CD4-positive, alpha-beta T cell (primary cell): ENCODE measurements at places on chromosomes 11 and 22. TPM values are rescaled to one million over a fixed set of nuclear protein-coding genes. Genes with fewer than 3 reads are reported as not detected.

DNA sequence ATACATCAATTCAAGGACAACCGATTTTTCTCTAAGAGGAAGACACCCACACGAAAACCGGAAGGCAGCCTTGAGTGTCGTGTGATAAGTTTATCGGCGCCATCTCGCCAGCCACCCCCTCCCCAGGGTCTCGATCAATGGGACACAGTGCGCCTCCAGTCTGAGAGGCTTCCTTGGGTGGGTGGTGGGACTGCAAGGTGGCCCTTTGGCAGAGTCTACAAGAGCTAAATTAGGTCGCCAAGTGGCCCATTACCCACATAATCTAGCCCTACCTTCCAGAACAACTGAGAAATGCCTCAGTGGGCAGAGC, 64.0 kb downstream of the CD6 start:
- DNase-seq: no peak

GRCh38 chr11:61690706-61691379, 10.7 kb downstream of the DAGLA start:
- DNase-seq: no peak

- no peak for DNase-seq
Measured at GRCh38 chr11:25449091-25449490, 882.8 kb upstream of the ANO3 start.

- no peak for DNase-seq
Measured at GRCh38 chr11:45145083-45145378, 1.4 kb upstream of the PRDM11 start.

DNA sequence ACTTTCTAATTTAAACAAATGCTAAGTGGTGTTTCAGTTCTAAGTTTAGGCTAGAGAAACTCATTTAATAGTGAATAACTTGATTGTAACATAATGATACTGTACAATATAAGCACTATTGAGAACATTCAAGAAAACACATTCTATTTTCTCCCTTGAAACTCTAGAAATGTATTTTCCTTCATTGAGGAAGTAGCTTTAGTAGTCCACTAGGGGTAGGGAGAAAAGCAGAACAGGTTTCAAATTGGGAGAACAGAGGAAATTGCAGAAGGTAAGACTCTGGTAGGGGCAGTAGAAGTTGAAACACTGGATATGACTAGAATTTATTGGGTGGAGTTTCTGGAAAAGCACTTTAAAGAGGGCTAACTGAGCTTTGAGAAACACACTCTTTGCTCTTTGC, 31.6 kb upstream of the MPPED2 start:
- no peak for DNase-seq

- no peak for DNase-seq
Measured at GRCh38 chr11:255176-255575, 18.4 kb downstream of the PSMD13 start.

The PGA4 gene
- not detected for total RNA-seq

The SCN3B gene
- total RNA-seq: not detected

GRCh38 chr11:71562120-71562519, 3.2 kb upstream of the KRTAP5-10 start:
- DNase-seq: no peak

DNA sequence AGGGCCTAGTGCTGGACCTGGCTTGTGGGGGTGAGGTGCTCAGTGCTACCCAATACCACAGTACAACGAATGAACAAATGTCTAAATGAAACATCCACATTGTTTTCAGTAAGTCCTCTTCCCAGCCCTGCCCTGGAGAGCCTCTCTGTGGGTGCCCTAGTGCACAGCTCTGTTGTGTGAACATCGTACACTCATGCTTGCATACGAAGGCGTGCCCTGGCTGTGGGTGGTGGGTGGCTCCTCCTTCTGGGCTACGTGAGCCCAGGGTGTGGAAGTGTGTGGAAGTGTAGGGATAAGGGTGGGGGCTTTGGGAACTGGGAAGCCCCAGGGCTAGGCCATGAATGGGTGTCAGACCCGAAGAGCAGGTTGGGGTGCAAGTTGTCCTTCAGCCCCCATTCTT, 592 bp upstream of the NLRX1 start:
- DNase-seq: no peak

The RAC2 gene
- 180 TPM for total RNA-seq

GRCh38 chr11:57942808-57943207, 80.9 kb upstream of the OR9Q1 start:
- DNase-seq: no peak

DNA sequence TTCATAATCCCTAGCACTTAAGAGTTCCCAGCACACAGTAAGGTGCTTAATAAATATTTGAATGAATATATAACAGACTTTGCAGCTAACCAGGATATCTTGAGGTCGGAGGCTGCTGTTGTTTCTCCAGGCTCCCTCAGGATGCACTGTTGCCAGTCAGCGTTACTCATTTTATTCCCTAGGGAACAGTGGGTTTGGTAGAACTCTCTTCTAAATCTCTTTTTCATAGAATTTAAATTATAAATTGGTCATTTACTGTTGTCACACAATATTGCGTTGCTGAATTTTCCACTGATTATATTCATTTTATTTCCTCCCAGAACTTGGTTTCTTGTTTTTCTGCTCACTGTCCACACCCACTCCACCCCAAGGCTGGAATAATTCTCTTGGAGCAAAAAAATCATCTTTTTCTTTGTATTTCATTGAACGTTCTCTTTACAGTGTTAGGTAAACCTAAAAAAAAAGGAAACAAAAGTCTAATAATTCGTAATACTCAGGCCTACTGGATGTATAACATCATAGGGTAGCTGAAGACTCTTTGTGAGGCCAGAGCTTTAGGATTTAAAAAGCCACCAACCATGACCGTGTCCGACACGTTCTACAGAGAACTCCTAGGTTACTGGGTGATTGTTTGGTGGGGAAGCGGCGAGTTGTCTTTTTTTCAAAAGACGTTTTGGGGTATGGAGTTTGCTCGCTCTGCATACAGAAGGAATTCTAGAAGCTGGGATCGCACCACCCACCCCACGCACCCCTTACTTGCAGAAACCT, 766 bp upstream of the CAPRIN1 start:
- DNase-seq: no peak

The TSPAN32 gene
- total RNA-seq: 81.8 TPM

The CAT gene
- total RNA-seq: 8.5 TPM

DNA sequence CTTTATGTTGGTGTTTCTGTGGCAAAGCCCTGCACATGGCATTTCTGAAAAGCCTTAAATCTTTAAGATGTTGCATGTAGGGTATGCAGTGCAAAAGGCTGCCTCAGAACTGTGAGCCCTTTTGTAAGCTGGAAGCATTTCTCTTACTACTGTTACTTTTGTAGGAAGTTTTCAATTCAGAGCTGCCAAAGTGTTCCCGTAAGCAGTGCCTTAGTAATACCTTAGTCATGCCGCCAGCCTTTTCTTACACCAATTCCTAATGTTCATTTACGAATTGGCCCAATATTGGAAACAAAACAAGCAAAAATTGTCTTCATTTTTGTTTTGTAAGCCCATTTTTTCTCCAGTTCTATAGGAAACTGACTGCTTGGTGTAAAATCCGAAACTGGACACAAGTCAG, 67.4 kb upstream of the RASSF10 start:
- DNase-seq: no peak

The LINC01488 gene
- not detected for total RNA-seq

GRCh38 chr11:59708537-59708936, 5.1 kb downstream of the OR10V1 start:
- DNase-seq: no peak

The CARNS1 gene
- 9.9 TPM for total RNA-seq
